LHCN-M2 (cell line): ENCODE measurements at places on chromosomes 2 and 18. TPM values are rescaled to one million over a fixed set of nuclear protein-coding genes. Genes with fewer than 3 reads are reported as not detected.

DNA sequence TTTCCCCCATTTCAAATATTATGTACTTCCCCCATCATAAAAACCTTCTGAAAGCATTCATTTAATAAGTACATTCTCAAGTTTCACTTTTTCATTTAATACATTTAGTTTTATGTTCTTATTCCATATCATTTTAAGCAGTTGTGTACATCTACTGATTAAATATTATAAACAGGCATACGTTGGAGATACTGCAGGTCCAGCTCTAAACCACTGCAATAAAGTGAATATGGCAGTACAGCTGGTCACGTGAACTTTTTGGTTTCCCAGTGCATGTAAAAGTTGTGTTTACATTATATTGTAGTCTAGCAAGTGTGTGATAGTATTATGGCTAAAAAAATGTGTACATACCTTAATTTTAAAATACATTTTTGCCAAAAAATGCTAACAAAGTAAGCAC, 48.7 kb downstream of the TET3 start:
- DNase-seq: no peak

DNA sequence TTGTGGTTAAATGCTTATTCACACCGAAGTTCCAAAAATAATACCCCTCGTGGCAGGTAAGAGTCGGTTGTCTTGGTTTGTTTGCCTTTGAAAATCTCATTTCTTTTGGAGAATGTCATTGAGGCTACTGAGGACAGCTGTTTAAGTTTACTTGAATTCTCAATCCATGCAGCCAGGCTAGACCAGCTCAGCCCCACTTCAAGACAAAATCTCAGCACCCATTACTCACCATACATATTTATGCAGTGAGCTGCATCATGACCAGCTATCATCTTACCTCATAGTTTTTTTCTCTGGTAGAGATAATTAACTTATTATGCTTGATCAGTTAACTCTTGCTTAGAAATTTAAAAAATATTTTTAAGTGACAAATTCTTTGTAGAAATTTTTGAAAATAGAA, 115.9 kb downstream of the HAUS1 start:
- DNase-seq: peak; percentile 84

- DNase-seq: peak; percentile 44
Measured at GRCh38 chr2:207252979-207253645, 87.4 kb upstream of the KLF7 start.

DNA sequence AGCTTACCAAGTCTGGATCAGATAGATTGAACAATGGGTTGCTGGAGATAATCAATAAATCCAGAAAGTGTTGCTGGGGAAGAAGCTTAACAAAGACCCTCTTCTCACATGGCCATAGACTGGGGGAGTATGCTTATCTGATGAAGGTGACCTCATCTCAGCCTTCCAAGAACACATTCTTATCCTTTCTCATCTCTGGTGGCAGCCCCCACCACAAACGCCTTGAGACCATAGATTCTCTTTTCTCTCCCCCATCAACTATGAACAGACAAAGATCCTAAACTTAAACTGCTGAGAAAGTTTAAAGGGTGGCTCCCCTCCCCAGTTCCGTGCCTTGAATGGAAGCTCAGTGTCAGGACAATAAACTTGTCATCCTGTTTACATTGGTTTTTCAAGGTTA, 428.7 kb upstream of the TRIB2 start:
- no peak for DNase-seq

GRCh38 chr2:223976635-223977226, 19.5 kb downstream of the MRPL44 start:
- peak; percentile 76 for DNase-seq

- DNase-seq: no peak
Measured at GRCh38 chr2:30105556-30105955, 41.3 kb upstream of the YPEL5 start.

GRCh38 chr18:76772665-76773064, 49.7 kb upstream of the ZNF236 start:
- no peak for DNase-seq

DNA sequence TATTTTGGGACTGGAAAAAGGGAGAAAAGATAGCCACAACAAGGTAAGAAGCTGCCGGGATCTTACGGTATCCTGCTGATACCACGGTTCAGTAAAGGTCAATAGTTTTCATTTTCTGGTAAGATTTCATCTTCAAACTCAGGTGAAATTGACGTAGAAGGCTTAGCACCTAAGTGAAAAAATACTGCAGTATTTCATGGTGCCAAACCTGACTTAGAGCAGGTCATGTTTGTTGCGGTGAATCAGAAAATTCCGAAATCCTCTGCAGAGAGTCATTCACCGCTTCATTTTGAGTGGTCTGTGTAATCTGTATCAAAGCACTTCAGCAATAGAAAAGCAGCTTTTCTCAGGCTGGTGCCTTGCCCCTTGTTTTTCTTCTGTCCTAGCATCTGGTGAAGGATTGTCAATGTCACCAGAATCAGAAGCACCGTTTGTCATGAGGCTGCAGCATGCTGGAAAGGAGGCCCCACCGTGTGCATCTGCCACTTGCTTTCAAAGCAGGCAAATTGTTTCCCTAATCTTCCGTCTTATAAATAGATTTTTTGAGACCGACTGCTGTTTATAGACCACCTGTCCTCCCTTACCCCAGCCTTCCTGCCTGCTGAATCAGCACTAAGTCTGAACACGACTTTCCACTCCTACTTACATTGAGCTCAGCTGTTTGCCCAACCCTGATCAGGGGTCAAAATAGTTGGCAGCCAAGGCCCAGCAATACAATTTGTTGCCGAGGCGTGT, 156.3 kb downstream of the EML6 start:
- peak; percentile 77 for DNase-seq

DNA sequence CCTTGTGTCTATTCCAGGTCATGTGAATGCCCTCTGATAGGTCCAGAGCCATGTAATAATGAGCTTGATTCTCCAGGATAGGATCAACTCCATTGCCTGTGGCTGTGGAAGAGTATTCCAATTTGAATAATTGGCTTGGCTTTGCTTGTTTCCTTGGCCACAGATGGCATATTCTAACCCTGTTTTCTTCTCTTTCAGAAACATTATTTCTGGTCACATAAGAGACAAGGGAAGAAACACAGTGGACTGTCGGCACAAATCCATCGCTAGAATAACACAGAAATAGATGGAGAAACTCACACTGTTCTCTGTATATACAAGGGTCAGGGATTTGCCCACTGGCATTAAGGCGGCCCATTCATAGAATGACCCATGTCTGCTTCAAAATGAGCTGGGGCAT, 278.4 kb upstream of the CCDC68 start:
- DNase-seq: no peak

- DNase-seq: no peak
Measured at GRCh38 chr2:10234409-10235094, 68.2 kb upstream of the HPCAL1 start.

DNA sequence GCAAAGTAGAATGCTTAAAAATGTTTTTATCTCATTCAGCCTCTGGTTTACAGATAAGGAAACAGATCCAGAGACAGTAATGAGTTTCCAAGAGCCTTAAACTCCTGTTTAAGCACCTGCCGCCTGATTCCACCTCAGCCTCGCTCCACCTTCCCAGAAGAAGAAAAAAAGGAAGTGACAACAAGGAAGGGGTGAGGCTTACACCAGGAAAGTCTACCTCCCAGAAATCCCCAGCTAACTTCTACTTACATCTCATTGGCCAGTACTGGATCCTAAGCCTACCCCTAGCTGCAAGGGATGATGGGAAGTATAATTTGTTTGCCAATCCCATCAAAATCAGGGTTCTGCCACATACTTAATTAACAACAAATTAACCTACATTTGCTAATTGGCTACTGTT, 15.3 kb upstream of the ARID5A start:
- DNase-seq: no peak

Gene COLEC11
- not detected in 2 replicates for total RNA-seq

Gene USP14
- 16.9 and 27.9 TPM in 2 replicates for total RNA-seq

Gene EPB41L3
- total RNA-seq: under 0.01 TPM in 1 of 2 replicates, not detected in the other

GRCh38 chr18:40911041-40911440, 1044.0 kb upstream of the PIK3C3 start:
- DNase-seq: no peak

Gene TMEM178A
- 0.06 and 0.40 TPM in 2 replicates for total RNA-seq

Gene CLHC1
- total RNA-seq: 2.4 and 3.0 TPM in 2 replicates

- no peak for DNase-seq
Measured at GRCh38 chr2:49973917-49974368, 819.6 kb upstream of the FSHR start.

DNA sequence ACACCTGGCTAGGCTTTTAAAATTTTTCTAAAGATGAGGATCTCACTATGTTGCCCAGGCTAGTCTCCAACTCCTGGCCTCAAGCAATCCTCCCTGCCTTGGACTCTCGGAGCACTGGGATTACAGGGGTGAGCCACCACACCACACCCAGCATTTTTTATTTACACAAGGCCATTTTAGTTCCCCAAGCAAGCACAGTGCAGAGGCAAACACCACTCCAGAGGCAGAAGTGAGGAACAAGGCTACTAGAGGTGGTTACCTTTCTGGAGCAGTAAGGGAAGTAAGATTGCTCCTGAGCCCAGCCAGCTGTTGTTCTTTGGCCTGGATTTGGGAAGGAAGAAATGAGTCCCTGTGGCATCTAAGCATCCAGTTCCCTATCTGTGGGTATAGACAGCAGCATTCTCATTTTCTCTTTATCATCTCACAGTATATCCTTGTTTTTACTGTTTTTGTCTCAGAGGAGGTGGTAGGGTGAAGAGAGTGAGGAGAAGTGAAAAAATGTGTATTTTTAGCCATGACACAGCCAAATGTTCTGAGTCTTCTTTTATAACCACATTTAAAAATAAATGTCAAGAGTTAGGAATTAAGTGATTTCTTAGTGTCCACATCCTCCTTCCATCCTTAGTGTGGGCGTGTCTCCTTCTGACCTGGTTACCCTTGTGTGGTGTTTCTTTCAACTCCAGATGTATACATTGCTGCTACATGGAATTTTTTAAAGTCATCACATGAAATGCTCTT, 10.5 kb upstream of the TTC39C start:
- peak; percentile 20 for DNase-seq

DNA sequence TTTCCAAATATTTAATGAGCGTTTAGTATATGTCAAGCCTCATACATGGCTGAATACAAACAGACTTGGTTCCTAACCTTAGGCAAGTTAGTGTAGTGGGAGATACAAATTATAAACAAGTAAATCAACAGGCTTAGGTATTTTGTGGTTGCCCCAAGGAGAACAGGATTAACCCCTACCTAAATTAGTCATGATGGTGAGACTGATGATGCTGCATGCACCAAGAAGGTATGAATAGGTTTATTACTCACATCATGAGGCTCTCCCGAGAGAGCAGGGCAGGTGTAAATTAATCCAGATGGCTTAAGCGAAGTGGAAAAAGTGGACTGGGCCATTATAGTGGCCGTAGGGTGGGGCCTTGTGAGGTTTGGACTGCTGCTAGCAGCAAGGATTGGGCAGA, 118.1 kb upstream of the GCFC2 start:
- DNase-seq: no peak

DNA sequence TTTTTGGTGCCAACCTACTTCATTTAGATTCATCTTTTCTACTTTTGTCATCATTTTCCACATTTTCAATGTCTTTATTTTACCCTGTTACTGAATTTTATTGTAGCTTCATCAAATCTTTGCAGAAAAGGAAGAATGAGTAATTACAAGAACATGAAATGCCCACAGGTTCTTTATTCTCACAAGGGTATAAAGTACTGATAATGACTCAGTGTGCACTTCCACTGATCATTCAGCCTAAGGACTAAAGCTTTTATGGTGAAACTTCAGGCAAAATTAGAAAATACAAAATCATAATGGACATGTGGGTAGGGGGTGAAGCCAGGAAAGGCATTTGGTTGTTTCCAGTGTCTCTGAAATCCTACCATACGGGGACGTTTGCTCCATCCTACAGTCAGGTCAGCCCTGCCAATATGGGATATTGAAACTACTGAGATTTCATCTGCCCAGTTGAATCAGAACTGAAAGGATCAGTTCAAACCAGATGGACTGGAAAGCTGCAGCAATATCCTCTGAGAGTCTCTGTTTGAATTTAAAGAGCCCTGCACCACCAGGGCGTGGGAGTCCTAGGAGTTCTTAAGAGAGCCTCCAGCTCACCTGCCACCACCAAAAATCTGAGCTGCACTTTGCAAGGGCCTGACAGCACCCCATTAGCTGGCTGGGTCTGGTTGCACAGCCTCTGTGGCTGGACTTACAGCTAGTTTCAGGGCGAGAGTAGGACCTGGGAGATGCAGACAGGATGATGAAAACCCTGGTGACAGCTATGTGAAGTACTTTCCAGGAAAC, 390.4 kb downstream of the CMPK2 start:
- no peak for DNase-seq

Gene LOXHD1
- total RNA-seq: not detected in 2 replicates

DNA sequence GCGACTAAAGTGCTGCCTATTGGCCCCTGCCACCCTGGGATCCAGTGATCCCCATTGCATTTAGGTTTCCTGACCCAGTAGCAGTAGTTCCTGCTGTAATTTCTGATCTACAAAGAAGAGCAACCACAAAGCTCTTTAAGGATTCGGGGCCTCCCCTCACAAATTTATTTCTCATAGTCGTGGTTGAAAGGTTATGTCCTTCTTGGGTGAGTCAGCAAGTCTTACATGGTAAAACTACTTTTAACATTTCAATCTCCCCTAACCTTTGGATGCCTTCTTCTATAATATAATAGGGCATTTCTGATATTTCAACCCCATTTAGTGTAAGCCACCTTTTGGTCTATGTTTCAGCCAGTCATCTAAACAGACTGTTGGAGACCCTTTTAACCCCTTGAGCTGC, 14.9 kb downstream of the PIKFYVE start:
- peak; percentile 67 for DNase-seq

GRCh38 chr2:237616734-237617586, 10.4 kb upstream of the LRRFIP1 start:
- DNase-seq: peak; percentile 89

GRCh38 chr2:221569425-221569845, 2.7 kb downstream of the EPHA4 start:
- no peak for DNase-seq

Gene IL37
- total RNA-seq: 0.75 TPM in 1 of 2 replicates, not detected in the other

DNA sequence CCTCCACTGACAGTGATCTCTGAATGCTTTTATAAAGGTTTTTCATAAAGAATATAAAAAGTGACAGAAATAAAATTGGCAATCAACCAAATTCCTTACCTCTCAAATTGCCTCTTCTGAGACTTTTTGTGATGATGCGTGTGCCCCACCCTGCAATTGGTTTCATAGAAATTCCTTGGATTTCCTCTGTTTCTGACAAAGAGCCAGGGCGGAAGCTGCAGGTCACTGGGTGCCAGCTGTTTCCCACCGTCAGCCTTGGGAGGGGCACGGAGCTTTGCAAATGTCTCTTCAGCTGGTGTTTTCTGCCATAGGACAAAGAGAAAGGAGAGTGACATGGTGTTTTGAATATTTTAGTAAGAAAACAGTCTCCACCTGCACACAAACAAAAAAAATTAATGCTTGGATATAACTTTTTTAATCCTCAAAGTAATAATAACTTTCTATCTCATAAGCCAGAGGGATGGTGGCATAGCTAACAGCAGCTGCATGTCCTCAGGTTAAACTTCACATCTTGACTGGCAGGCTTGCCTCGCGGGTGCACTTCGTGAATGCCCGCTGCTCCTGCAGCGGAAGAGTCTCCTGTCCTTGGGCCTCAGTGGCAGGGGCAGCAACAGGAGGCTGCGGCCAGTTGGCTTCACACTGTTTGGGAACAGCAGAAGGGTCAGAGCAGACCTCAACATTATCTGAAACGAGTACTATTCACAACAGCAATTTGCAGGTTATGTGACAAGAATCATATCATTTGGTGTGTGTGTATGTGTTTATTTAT, 24.7 kb downstream of the AGAP1 start:
- peak; percentile 73 for DNase-seq

GRCh38 chr2:174608866-174609214, 11.2 kb upstream of the WIPF1 start:
- DNase-seq: no peak

GRCh38 chr18:1914489-1914888, 656.8 kb downstream of the METTL4 start:
- DNase-seq: no peak

GRCh38 chr2:84970868-84971509, at the start of gene KCMF1:
Gene KCMF1 (plus strand): TSS chr2:84971161. CDS start chr2:84971452, 291 bp downstream.
- DNase-seq: peak; percentile 52
